ENCODE measurements at places on chromosomes 6 and 20.

- no peak overlapping the region for H3K27ac ChIP-seq
- no peaks in the 10 kb centered on the region for H3K4me1 ChIP-seq
- no peak for DNase-seq
- no peak overlapping the region for H3K4me3 ChIP-seq
Measured at GRCh38 chr6:22091424-22091948, 205.3 kb downstream of the PRL start.

DNA sequence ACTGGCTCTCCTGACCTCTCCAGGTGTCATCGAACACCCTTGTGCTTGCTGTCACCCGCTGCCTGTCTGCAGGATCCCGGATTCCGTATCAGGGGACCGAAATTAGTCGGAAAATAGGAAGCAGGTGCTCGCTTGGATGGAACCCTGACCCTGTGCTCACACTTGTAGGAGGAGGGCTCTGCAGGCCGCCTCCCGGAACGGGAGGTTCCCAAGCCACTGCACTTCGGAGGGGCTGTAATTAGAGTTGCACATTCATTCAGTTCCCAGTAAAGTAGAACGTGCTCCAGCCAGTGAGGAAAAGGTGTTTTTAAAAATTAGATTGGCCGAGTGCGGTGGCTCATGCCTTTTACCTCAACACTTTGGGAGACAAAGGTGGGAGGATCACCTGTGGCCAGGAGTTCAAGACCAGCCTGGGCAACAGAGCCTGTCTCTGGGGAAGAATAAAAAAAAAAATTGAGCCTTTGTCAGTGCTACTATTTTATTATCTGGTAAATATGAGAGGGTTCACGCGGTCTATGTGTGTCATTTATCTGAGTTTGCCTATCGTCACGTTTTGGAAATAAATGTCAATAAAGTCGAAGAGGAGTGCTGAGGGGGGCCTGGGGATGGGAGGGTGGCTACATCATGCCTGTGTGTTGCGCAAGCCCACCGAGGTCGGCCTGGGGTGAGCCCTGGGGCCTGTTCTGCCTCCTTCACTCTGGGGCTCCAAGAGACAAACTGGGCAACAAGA, 1.5 kb upstream of the GMEB2 start:
- no peaks in the 10 kb centered on the region for H3K36me3 ChIP-seq
- H3K4me3 ChIP-seq = peak overlapping the region; percentile 93
- H3K27ac ChIP-seq = peak overlapping the region; percentile 36
- DNase-seq = peak; percentile 70

- H3K4me1 ChIP-seq = no peaks in the 10 kb centered on the region
- H3K4me3 ChIP-seq = no peak overlapping the region
- H3K27ac ChIP-seq = no peak overlapping the region
- no peak for DNase-seq
Measured at GRCh38 chr6:2433711-2434110, 188.3 kb upstream of the GMDS start.

- H3K4me1 ChIP-seq = no peaks in the 10 kb centered on the region
- H3K36me3 ChIP-seq = no peaks in the 10 kb centered on the region
- DNase-seq = no peak
- no peaks in the 10 kb centered on the region for H3K27me3 ChIP-seq
Measured at GRCh38 chr20:10812759-10813327, 139.0 kb upstream of the JAG1 start.

GRCh38 chr20:45758096-45758495, 33.6 kb downstream of the WFDC3 start:
- H3K27me3 ChIP-seq = no peaks in the 10 kb centered on the region
- no peak overlapping the region for H3K4me3 ChIP-seq

DNA sequence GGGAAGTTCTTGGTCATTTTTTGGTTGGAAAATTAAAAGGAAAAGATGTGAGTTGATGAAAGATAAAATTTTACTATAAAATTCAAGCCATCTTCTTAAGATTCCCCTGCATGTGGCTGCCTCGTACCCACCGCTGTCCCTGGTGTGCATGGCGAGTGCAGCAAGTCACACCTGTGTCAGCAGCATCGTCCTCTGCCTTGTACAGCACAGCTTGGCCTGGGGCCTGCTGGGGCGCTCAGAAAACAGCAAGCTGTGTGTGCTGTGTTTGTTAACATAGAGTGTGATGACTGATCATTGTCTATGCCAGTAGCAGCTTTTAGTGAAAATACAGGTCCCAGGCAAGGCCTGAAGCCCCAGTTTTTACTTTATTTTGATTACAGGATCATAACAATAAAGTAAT, 56.7 kb downstream of the FAM120B start:
- no peak for DNase-seq
- peaks cover 54% of the 10 kb centered on the region for H3K36me3 ChIP-seq
- H3K4me1 ChIP-seq = no peaks in the 10 kb centered on the region
- no peak overlapping the region for H3K4me3 ChIP-seq
- no peak overlapping the region for H3K27ac ChIP-seq

- H3K4me3 ChIP-seq = no peak overlapping the region
- no peak for DNase-seq
- H3K27ac ChIP-seq = no peak overlapping the region
- H3K27me3 ChIP-seq = no peaks in the 10 kb centered on the region
Measured at GRCh38 chr6:47103931-47104330, 61.8 kb upstream of the ADGRF1 start.

DNA sequence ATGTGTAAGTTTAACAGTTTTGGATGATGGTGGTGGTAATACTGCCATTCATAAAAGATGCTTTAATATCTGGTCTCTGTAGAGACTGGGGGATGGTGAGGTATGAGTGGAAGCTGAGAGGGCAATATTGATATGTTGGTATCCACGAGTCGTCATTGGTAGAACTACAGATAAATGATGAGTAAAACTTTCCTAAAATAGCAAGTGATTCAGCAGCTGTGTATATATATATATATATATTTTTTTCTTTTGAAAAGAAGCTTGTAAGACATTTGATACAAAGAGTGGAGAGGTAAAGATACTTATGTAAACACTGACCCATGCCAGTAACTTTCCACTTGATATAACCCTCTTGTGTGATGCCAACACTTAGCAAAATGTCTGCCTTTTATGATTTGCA, 41.7 kb upstream of the CITED2 start:
- no peaks in the 10 kb centered on the region for H3K4me1 ChIP-seq
- no peak overlapping the region for H3K4me3 ChIP-seq
- no peaks in the 10 kb centered on the region for H3K27me3 ChIP-seq
- H3K36me3 ChIP-seq = no peaks in the 10 kb centered on the region
- H3K27ac ChIP-seq = no peak overlapping the region

DNA sequence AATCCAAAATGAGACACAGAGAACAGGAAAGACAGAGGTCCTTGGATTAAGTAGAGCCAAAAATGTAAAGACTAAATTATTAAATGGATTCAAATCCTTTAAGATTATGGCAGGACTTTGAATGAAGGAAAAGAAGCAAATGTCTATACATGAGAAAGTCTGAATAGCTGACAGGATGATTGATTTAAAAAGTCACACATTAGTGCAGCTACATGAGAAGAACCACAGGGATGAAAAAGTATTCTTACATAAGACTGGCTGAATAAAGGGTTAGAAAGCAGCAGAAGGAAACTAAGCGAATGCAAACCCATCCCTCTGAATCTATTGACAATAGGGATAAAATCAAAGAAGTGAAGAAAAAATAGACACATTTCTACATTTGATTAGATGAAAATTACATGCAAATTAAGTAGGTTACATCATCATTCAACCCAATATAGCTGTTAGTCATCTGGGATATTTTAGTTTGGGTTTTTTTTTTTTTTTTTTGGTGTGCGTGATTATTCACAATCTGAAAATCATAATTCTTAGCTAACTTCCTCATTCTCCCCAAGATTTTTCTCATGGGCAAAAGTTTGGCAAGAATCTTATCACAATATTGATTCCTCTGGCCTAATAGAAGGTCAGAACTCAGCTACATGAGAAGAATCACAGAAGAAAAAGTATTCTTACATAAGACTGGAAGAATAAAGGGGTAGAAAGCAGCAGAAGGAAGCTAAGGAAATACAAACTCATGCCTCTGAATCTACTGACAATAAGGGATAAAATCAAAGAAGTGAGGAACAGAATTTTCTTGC, 845.4 kb downstream of the HACE1 start:
- H3K36me3 ChIP-seq = no peaks in the 10 kb centered on the region
- no peak overlapping the region for H3K27ac ChIP-seq
- no peaks in the 10 kb centered on the region for H3K27me3 ChIP-seq
- DNase-seq = no peak

DNA sequence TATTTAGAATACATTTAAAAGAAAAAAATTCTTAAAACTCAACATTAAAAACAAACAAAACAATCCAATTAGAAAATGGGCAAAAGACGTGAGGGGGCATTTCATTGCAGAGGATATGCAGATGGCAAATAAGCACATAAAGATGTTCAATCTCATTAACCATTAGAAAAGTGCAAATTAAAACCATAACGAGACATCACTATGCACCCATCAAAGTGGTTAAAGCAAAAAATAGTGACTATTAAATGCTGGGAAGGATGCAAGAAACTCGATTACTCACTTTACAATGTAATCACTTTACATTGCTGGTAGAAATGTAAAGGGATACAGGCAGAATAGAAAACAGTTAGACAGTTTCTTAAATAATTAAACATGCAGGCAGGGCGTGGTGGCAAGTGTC, 59.0 kb downstream of the BCAS1 start:
- H3K27ac ChIP-seq = no peak overlapping the region
- H3K4me1 ChIP-seq = no peaks in the 10 kb centered on the region

GRCh38 chr6:118584911-118585310, 36.8 kb downstream of the PLN start:
- H3K36me3 ChIP-seq = no peaks in the 10 kb centered on the region
- H3K27ac ChIP-seq = no peak overlapping the region
- H3K4me3 ChIP-seq = no peak overlapping the region
- H3K27me3 ChIP-seq = no peaks in the 10 kb centered on the region

- H3K36me3 ChIP-seq = no peaks in the 10 kb centered on the region
- peaks cover 20% of the 10 kb centered on the region for H3K27me3 ChIP-seq
Measured at GRCh38 chr6:138503881-138504680, 4.8 kb upstream of the NHSL1 start.

GRCh38 chr20:20370094-20370575, 2.2 kb downstream of the INSM1 start:
- H3K36me3 ChIP-seq = no peaks in the 10 kb centered on the region
- DNase-seq = no peak

DNA sequence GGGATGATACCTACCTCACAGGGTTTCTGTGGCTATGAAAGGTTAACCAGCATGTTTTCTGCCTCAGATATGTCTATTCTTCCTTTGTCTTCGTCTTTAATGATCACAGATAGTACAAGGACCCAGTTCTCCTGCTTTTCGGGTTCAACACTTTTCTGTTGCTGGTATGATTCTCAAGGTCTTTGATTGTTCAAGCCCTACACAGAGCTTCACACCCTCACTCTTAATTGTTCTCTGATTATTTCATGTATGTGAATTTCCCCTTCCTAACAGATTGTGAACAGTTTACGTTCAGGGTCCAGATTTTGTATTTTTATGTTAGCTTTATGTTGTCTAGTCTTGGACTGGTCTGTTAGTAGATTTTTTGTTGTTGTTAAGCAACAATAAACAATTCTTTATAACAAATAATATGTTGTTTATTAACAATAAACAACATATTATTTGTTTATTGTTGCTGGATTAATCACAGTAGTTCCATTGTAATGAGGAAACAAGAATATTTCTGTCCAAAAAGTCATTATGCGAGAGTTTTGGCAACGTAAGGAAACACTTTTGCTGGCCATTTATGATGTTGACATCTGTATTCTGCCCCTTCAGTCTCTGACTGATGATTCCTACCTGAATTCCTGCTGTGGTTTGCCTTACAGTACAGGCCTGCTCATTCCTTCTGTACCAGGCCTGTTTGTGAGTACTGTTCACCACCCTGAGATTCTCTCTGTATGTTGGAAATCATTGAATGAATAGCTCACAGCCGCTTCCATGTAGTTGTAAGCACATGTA, 27.2 kb upstream of the TULP4 start:
- no peak overlapping the region for H3K4me3 ChIP-seq
- DNase-seq = no peak
- peaks cover 15% of the 10 kb centered on the region for H3K36me3 ChIP-seq
- H3K27ac ChIP-seq = peak overlapping the region; percentile 94
- H3K4me1 ChIP-seq = peaks cover 32% of the 10 kb centered on the region

- no peak overlapping the region for H3K27ac ChIP-seq
- no peak for DNase-seq
- H3K27me3 ChIP-seq = no peaks in the 10 kb centered on the region
- H3K4me1 ChIP-seq = no peaks in the 10 kb centered on the region
- H3K36me3 ChIP-seq = no peaks in the 10 kb centered on the region
Measured at GRCh38 chr6:4883298-4883697, 107.1 kb downstream of the CDYL start.

DNA sequence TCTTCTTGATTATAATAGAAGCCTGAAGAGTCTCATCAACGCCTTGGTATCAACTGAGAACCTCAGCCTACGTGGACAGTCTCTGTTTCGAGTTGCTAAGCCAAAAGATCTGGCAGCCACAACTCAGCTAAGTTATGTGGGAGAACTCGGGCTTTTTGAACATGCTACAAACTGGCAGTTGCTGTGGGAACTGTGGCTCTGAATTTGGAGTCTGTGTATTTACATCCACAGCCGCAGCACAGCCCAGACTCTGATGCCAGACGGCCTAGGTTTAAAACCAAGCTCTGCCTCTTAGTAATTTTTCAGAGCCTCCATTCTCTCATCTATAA, 35.8 kb downstream of the RIPOR2 start:
- H3K27ac ChIP-seq = no peak overlapping the region
- no peak overlapping the region for H3K4me3 ChIP-seq
- H3K27me3 ChIP-seq = no peaks in the 10 kb centered on the region
- no peak for DNase-seq

DNA sequence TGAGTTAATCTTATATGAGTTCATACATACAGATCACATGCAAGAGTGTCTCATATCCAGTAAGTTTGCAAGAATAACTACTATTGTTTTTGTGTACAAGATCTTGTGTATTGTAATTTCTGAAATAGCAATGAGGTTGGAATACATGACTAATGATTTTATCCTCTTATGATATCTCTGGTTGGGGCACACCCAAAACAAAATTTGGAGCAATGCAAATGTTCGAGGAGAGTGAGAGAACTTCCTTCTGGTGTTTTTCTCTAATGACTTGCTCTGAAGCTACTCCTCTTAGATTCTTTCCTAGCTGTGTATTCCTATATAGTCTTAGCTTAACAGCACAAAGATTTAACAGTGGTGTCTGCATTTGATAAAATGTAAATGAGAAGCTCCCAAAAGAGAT, 252.5 kb downstream of the LAMA2 start:
- H3K4me1 ChIP-seq = no peaks in the 10 kb centered on the region
- peaks cover 15% of the 10 kb centered on the region for H3K27me3 ChIP-seq
- no peaks in the 10 kb centered on the region for H3K36me3 ChIP-seq
- no peak for DNase-seq

DNA sequence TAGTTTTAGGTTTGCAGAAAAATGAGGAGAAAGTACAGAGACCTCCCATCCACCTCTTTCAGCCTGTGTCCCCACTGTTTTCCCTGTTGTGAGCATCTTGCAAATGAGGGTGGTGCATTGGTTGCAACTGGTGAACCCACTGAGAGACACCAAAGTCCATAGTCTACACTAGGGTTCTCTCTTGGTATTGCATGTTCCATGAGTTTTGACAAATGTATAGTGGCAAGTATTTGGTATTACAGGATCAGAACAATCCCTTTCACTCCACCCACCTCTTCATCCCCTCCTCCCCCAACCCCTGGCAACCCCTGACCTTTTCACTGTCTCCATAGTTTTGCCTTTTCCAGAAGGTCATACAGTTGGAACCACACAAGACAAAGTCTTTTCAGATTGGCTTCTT, 20.1 kb downstream of the ZNF831 start:
- no peaks in the 10 kb centered on the region for H3K4me1 ChIP-seq
- no peak for DNase-seq
- H3K27ac ChIP-seq = no peak overlapping the region
- no peaks in the 10 kb centered on the region for H3K27me3 ChIP-seq
- H3K36me3 ChIP-seq = no peaks in the 10 kb centered on the region
- H3K4me3 ChIP-seq = no peak overlapping the region

- no peaks in the 10 kb centered on the region for H3K36me3 ChIP-seq
- DNase-seq = no peak
- no peak overlapping the region for H3K27ac ChIP-seq
- no peak overlapping the region for H3K4me3 ChIP-seq
- no peaks in the 10 kb centered on the region for H3K4me1 ChIP-seq
Measured at GRCh38 chr6:24961852-24962251, 26.1 kb upstream of the RIPOR2 start.

Data from SK-N-SH (cell line).